ENCODE measurements at places on chromosomes 5 and 9.

GRCh38 chr9:112581469-112582176 lies 95.0 kb downstream of the KIAA1958 start:
- DNase-seq, result no peak

GRCh38 chr9:106704056-106704615 lies 158.8 kb upstream of the ZNF462 start:
- DNase-seq, result no peak

- DNase-seq, result no peak
Measured at GRCh38 chr9:94031946-94032345, 52.3 kb upstream of the PTPDC1 start.

DNA sequence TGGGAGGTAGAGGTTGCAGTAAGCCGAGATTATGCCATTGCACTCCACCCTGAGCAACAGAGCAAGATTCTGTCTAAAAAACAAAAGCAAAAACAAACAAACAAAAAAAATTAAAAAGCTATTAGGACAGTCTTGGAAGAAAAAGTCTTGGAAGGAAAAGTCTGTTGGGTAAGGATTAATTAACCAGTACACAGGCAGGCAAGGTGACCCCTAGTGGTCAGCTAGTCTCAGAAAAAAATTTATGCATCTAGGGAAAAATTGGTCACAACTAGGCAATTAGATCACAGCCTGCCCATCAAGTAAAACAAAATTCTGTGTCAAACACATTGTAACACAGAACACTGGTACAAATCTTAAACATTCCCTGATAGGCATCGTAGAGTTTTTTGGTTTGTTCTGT lies 6.7 kb upstream of the ANKRD18B start:
- DNase-seq, result peak; percentile 29

DNA sequence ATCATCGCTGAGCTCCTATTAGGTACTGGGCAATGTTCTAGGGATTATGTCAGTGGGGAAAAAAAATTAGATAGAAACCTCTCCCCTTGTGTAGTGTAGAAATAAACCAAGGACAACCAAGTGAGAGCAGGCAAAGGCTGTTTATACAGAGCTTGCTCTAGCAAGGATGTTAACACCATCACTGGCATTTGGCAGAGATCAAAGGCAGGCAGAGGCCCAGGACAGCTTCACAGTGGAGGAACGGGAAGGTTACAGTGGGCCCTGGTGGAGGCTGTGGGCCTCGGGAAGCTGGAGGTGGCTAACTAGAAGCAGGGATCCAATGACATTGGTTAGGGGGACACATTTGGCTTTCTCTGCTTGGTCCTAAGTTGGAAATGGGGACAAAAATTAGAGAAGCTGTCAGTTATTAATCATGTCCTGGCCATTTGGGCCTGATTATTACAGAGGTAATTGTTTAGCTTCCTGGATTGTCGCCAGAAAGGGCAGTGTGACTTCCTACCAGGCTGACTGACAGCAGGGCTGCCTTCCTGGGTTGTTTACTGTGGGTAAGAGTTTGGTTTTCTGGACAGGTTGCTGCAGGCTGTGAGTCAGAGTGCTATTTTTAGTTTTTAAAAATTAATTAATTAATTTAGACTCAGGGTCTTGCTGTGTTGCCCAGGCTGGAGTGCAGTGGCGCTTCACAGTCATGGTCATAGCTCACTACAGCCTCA lies 259.3 kb downstream of the ROR2 start:
- peak; percentile 9 for DNase-seq

DNA sequence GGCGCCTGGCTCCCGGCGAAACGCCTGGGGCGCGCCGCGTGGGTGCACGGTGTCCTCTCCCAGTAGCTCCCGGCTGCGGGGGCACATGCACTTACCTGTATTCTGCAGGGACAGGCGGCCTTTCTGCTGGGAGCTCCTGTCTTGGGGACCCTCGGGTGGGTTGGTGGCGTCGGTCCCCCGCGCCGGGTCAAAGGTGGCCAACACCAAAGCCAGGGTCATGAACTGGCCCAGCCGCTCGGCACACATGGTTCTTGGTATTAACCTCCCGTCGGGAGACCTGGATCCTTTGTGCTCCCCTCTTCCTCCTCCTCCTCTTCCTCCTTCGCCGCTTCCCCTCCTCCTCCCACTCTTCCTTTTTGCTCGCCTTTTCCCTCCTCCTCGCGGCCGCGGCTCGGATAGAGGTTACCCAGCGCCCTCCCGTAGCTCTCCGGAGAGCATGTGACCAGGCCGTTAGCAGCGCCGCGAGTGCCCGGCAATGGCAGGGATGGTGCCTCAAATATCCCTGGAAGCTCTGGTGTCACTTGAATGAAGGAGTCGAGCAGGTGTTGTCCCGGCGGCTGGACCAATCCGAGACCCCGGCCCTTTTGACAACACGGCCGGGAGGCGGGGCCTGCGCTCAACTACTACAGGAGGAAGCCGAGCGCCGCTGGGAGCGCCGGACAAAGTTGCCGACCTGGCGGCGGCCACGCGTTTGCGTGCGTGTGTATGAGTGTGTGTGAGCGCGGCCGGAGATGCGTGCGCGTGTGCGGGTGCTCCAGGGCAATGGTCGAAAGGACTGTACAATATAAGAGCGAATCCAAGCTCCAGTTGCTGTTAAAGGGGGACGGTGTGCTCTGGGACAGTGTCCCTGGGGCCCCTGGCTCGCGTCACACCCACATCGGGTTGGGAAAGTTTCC lies at the start of gene STC2:
STC2 (minus strand) TSS at position 467 of the 896 bp plus-strand sequence; CDS start at position 246, 221 bp downstream.
- DNase-seq, result peak; percentile 22

DNA sequence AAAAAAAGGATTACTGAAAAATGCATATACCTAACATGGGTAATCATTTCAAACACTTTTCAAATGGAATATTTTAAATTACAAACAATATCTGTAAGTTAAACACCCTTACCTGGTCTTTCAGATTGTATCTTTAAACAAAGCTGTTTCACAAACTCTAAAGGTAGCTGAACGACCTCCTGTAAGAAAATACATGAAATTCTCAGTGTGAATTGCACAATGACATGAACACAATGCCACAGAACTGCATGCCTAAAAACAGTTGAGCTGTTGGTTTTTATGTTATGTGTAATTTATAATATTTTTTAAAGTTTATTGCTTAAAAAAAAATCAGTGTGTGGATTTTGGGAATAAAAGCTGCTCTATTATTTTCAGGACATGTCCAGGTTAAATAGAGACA lies 17.5 kb downstream of the IPPK start:
- no peak for DNase-seq

GRCh38 chr9:99744132-99744531 lies 77.6 kb upstream of the NR4A3 start:
- DNase-seq, result no peak

GRCh38 chr9:93183663-93184431 lies at the start of gene WNK2:
TSS of gene WNK2 (plus strand) at chr9:93184139. CDS start at chr9:93184930, 791 bp downstream.
- DNase-seq, result peak; percentile 48

- no peak for DNase-seq
Measured at GRCh38 chr5:107926121-107926520, 255.4 kb upstream of the EFNA5 start.

DNA sequence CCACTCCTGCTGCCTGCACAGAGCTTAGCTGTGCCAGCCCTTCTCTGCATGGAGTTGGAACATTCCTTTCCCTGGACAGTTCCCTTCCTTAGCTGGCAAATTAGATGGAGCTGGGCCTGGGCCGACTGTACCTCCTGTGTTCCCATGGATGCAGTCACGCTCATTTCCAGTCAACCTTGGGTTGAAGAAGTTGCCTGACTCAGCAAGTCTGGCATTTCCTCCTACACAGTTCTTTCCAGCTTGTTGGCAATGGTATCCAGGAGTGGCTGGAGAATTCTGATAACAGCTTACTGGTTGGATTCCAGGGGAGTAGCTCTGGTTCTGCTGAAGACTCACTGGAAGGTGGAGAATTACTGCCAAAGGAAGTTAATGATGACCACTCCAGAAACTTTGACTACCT lies 9.2 kb upstream of the TAF1L start:
- DNase-seq, result no peak

DNA sequence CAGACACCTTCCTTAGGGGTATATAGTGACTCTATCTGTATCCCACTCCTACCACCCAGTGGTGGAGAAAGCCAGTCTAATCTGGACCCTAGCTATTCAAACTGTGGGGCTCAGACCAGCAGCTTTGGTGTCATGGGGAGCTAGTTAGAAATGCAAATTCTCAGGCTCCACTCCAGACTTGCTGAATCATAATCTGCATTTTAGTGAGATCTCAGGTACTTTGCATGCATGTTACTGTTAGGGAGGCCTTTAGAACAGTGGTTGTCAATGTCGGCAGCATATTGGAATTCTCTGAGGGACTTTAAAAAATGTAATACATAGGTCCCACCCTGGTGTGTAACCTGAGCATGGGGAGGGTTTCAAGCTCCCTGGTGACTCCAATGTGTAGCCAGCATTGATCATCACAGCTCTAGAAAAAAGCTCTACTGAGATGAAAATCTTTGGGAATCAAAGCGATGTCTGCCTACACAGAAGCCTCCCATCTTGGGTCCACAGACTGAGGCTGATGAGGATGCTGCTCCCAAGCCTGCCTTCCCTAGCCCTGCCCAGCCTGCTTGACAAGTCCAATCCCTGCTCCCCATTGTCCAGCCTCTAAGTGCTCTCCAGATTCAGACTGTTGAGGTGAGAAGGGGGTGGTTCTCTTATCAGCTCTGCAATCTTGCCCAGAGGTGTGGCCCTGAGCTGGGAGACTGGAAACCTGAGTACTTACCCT lies 11.9 kb upstream of the GM2A start:
- DNase-seq, result no peak

GRCh38 chr5:8943301-8943700 lies 602.6 kb downstream of the SEMA5A start:
- no peak for DNase-seq

DNA sequence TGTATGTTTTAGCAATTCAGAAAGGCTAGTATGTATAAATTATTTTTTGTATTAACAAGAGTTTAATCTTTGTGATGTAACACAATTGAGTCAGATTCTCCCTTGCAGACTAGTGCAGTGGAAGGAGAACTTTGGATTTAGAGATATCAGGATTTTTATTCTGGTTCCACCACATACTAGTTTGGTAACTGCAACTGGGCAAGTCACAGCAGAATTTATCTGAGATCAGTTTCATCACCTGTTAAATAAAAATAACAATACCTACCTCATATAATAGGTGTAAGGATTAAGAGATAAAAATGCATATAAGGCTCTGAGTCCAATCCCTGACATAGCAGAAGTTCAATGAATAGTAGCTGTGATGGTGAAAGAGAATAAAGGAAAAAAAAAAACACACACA lies 34.0 kb upstream of the ZNF462 start:
- no peak for DNase-seq

GRCh38 chr5:4630031-4630430 lies 510.1 kb upstream of the ADAMTS16 start:
- no peak for DNase-seq

GRCh38 chr9:5042661-5043178 lies 57.6 kb downstream of the JAK2 start:
- DNase-seq, result no peak

- no peak for DNase-seq
Measured at GRCh38 chr5:157372472-157372822, 87.6 kb upstream of the NIPAL4 start.

- DNase-seq, result no peak
Measured at GRCh38 chr5:68739752-68740151, 354.1 kb upstream of the SLC30A5 start.

- DNase-seq, result no peak
Measured at GRCh38 chr9:135126451-135127187, 39.2 kb downstream of the OLFM1 start.

- DNase-seq, result no peak
Measured at GRCh38 chr5:142472306-142472951, 147.6 kb upstream of the SPRY4 start.

DNA sequence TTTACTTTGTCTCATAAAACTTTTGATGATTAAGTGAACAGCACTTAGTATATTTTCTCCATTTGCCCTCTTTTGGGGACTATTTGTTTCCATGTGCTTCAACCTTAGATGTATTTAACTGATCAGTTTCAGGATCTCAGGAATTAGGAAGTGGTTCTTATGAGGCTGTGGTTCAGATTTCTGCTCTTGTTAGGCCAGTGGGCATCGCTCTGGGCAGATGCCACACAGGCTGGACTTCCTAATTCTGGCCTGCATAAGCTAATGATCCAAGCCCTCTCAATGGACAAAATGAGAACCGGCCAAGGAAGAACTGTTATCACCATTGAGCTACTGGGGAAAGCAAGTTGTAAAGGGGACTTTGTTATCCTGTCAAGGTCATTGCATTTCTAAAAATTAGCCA lies 6.9 kb downstream of the ARHGAP26 start:
- DNase-seq, result no peak

DNA sequence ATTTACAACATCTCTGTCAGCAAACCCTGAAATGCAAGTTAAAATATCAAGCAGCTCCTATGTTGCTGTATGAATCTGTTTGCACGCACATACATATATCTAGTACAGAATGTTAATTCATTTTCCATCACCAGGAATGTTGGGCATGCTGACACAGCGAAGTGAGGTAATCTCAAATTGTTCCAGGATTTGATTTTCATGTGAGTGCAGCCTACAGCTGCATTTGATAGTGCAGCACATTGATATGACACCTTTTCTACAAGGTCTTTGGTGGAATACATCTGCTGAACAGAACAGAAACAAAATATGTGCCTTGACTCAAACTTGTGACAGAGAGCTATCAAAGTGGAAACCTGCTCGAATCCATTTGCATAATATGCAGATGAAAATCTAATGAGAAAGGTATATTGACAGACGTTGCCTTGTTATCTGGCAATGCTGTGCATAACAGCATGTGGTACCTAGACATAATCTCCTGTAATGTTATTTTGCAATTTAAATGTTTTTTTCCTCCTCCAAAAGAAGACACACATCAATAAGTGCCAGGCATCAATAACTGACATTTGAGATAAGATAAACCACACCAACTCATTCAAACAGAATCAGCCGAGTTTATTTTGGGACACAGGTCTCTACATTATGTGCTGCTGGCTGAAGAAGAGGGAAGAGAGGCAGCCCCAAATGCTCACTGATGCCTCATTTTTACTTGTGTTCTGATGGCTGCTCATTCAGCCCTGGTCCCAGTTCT lies 512.2 kb downstream of the ZNF608 start:
- no peak for DNase-seq

DNA sequence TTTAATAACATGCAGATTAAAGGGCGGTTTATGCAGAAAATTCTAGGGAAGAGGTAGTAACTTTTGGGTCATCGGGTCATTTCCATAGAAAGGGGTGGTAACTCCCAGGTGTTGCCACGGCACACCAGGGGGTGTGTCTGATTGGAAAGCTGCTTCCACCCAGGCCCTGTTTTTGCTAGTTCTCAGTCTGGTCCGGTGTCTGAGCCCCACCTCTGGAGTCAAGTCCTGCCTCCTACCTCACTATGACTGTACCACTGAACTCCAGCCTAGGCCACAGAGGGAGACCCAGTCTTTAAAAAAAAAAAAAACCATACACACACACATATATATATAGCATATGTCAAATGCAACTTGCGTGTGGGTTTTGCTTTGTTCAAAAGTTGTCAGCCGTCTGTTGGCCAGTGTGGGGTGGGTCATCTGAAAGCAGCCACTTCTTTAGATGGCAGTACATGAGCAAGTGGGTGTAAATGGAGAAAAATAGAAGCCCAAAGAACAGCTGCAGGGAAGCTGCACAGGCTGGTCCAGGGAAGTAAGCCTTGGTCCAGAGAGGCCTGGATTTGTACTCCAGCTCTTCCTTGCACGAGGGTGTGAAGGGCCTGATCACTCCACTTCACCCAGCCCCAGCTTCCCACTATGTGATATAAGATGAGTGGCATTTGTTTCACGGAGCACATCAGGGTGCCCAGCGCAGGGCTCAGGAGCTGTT lies 110.7 kb upstream of the SPRY4 start:
- no peak for DNase-seq

- DNase-seq, result no peak
Measured at GRCh38 chr5:169595172-169595820, 11.7 kb downstream of the SPDL1 start.

- DNase-seq, result no peak
Measured at GRCh38 chr9:12785941-12786340, 11.1 kb downstream of the LURAP1L start.
